ENCODE measurements at places on chromosomes 3 and 15.

- DNase-seq: no peak
Measured at GRCh38 chr3:52930748-52931147, 33.4 kb upstream of the STIMATE start.

DNA sequence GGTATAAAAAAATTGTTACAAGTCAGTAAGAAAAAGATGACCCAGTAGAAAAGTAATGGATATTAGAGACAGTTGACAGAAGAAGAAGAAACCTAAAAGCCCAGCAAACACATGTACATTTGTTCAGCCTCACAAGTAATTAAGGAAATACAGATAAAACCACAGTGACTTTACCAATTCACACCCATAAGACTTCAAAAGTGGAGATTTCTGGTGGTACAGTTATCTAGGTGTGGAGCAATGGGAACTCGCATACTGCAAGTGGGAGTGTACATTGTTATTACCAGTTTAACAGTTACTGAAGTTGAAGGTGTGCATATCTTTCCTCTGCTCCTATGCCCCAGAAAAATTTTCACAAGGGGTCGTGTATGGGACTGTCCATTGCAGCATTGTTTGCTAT, 18.1 kb upstream of the MAPKBP1 start:
- DNase-seq: no peak

GRCh38 chr3:124202754-124203153, 210.8 kb upstream of the ROPN1 start:
- no peak for DNase-seq

- no peak for DNase-seq
Measured at GRCh38 chr15:43552256-43552655, 34.8 kb downstream of the MAP1A start.

DNA sequence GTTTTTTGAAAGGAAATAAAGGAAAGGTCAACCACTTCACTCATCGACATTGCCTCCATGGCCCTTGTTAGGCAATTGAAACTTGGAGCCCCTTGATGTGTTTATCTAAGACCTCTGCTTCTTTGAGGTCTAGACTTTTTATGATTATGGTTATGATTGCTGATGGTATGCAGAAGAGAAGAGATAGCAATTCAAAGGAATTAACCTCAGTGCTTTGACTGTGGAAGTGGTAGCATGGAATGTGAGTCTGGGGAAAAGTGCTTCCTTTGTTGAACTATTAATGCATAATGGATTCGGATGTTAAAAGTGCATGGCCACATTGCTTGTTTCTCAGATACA, 46.1 kb downstream of the FNDC3B start:
- no peak for DNase-seq

DNA sequence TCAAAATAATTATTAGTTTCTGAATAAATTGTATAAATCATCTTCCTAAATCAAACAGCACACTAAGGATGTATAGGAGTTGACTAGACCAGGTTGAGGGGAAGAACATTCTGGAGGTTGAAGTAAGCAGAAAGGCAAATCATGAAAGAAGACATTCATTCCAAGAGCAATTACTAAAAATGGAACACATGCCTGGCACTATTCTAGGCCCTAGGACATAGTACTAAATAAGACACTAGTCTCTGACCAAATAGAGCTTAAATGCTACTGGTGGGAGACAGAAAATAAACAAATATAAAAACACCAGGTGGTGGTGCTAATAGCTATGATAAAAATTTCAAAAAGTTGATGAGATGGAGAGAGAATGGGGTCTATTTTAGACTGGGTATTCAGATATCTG, 190.1 kb downstream of the TBC1D5 start:
- DNase-seq: no peak

DNA sequence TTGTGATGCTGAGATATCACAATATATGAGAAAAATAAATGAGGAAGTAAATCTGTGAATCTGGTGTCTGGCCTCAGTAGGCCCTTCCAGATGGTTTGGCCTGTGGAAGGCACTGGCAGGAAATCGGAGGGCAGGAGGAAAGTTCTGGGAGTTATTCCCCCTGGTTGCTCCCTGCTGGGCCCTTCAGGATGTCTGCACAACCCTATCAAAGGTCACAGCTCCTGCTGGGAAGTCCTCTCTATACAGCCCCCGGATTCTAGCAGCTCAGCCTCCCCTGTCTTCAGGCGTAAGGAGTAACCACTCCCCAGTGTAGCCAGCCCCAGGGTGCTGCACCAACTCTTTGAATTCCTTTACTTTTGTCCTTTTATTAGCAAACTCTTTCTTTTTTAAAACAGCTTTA, 56.2 kb downstream of the WNT7A start:
- no peak for DNase-seq

DNA sequence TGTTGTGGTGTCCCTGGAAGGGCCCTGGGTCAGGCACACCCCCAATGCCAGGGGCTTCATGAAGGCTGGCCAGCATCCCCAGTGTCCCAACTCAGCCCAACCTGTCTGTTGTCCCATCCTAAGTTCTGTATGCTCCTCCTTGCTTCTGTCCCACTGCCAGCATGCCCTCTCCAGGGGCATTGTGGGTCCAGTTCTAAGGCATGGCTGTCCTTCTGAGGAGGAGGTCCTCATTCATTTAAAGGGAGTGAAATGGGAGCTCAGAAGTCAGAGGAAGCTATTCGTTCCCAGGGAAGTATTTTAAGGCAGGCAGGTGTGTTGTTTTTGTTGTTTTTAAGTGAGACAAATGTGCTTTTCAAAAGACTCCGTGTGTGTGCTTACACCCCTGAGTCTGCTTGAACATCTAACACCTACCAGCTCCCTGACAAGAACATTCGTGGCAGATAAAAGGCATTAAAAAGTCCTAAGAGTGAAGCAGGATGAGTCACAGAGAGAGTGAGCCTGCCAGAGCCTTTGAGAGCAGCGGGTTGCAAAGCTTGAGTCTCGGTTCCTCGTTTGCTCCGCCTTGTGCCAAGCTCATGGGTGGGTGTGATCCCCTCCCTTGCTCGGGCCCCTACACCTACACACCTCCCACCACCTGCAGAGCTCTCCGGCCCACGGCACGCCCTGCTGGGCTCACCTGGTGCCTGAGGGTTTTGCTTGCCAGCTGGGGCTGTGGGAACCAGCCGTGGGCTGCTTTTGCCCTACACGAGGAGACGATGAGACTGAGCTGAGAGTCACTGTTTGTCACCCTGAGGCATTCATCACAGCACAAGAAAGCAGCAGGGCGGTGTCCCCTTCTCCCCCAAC, 183.4 kb upstream of the TOPAZ1 start:
- peak; percentile 27 for DNase-seq

- no peak for DNase-seq
Measured at GRCh38 chr15:85752124-85752475, 42.6 kb downstream of the KLHL25 start.

DNA sequence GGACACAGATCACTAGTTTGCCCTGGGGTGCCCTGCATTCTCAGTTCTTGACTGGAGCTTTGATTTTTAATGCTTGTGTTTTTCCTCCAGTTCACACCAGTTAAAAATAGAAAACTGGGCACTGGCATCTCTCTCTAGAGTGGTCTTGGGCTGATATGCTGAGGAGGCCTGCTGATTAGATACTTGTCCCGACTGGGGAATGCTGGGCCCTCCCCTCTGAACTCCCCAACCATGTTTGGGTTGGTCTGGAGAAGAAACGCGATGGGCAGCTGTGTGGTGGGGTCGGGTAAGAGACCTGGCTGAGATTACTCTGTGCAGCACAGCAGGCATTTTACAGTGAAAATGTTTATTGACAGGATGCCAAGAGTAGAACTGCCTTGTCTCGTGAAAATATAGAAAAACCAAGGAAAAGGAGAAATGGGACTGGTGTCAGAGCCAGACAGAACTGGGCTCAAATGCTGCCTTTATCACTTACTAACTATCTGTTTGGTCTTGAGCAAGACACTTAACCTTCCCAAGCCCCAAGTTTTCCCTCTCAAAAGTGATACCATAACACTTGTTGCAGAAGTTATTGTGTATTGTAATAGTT, 1.6 kb upstream of the ACTC1 start:
- no peak for DNase-seq

GRCh38 chr3:134938029-134938525, 143.0 kb downstream of the EPHB1 start:
- DNase-seq: no peak

GRCh38 chr3:170724599-170725280, 138.9 kb upstream of the SLC7A14 start:
- DNase-seq: peak; percentile 15

GRCh38 chr15:60673166-60673565, 194.2 kb upstream of the ICE2 start:
- DNase-seq: no peak

DNA sequence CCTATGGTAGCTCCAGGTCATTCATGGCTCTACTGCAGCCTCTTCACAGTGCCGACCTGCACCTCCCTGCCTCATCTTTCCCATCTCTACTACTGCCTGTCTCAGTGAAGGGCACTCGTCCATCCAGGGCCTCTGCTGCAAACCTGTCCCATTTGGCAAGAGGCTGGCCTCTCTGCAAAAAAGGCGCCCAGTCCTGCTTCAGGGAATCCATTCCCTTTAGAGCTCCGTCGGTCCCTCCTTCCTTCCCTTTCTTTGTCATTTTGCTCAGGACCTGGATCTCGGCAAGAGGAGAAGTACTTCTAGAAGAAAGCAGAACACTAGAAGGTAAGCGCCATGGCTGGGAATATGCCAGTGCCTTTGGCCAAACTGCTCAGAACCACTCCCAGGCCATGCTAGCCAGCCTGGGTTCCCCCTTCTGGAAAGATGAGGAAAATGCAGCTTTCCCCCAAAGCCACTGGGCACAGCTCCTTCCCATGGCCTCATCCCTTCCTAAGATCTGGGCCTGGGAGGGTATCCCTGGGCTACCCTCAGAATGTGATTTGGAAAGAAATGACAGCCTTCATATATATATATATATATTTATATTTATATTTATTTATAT, 6.4 kb upstream of the ISL2 start:
- peak; percentile 57 for DNase-seq

GRCh38 chr3:127457094-127457475, 133.4 kb downstream of the TPRA1 start:
- peak; percentile 32 for DNase-seq

DNA sequence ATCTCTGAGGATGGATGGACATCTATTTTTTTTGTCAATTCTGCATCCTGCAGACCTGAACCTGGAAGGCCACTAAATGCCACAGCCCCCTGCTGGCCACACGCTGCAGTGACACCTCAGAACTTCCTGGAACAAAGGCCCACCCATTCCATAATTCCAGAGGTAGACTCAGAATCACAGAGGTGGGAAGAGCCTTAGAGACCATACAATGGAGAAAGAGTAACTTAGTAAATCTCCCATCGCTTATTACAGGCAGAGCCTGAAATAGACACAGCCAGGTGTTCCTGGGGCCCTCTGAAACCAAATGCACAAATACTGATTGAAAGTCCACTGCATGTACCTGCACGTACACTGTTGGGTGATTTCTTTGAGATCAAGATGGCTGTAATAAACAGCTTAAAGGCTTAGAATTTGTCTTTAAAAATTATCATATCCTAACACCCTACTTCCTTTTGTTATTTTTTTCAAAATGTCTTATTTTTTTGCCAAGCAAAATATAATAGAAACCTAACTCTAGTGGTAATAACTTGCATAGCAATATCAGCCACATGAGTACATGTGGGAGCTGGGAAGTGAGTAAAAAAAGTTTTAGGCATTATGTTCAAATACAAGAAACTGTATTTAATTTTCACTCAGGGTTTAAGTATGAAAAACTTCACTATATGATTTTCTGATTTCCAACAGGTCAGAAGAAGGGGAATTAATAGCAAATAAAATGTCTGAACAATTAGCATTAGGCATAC, 62.7 kb downstream of the EOMES start:
- DNase-seq: peak; percentile 58

DNA sequence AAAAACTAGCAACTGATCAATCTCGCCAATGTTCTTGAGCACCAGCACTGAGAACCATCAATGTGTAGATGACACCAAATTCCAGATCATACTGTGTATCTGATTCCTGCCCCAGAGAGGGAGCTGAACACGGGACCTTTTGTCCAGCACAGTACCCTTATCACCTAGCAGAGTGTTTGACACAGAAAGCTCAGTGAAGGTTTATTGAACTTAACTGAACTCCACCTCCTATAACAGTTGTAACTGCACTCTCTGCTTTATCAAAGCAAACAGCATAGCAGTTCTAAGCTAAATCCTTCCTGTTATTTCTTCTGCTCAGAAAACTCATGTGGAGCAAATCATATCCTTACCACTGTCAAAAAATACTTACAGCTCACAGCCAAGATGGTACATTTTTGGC, 183.4 kb upstream of the SLCO3A1 start:
- DNase-seq: no peak

DNA sequence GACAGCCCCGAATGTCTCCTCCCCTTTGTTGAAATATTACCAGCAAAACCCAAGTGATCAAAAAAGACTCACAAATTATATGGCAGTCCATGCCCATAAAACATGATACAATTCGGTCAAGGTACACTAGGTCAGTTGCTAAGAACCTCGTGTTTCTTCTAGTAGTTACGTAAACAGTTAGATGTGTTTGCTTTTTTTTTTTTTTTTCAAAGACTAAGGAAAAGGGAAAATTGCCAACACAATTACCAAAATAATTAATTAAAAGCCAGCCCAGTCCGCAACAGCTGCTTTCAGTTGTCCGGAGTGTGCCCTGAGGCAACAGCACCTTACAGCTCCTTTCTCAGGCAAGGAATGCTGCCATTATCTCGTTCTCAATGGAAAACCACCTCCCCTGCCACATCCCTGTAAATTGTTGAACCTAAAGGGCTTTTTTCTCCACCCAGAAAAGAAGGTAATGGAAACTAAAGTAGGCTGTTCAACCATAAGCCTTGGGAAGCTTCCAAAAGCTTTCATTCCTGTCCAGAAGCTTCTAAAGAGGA, 129.2 kb upstream of the TSC22D2 start:
- no peak for DNase-seq

- no peak for DNase-seq
Measured at GRCh38 chr3:56055546-56055945, 412.7 kb downstream of the ERC2 start.

DNA sequence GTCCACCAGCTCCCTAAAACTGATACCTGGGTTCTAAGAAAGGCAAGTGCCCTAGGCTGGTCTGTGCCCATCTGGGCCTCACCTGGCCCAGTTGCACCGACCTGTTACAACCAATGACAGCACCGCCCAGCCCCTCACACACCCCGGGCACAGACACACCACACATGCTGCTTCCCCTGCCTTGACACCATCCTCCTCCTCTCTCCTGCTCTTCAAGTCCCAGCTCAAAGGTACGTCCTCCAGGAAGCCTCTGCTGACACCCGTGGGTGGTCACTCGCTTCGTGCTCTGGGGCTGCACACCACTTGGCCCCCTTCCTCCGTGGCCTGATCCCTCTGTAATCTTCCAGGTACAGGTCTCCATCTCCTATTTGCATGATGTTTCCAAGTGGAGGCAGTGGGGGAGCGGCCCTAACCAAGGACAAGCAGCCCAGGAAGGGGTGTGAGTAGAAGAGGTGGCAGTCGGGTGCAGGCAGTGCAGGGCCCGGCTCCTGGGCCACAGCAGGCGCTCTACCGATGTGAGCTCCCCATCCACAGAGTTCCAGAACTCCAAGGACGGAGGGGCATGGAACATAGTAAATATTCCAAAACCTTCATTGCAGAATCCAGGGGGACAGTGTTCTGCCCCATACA, 144.6 kb downstream of the NUP210 start:
- no peak for DNase-seq
